Activated CD4-positive, alpha-beta T cell treated with anti-CD3 and anti-CD28 coated beads for 24 hours (primary cell): ENCODE measurements at places on chromosomes 16 and 17.

DNA sequence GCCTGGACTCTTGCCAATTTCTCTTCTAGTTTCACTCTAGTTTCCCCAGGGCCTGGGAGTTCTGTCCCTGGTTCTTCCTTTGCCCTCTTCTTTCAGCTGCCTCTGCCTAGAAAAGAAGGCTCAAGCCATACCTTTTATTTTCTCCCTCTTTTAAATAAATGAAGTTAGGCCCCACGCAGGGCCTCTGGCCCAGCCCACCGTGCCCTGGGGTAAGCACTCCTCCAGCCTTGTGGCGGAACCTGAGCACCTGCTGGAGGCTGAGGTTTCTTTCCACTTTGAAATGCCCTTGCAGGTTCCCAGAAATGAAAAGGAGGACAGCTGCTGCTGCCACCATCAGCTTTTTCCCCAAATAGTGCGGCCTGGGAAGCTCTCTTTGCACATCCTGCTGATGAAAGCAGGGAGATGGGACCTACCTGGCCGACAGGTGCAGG lies 139.4 kb downstream of the CCDC182 start:
- DNase-seq, result no peak

GRCh38 chr16:27718201-27719105 lies 168.5 kb downstream of the KATNIP start:
- no peak for DNase-seq

GRCh38 chr17:8609910-8610309 lies 20.6 kb downstream of the MYH10 start:
- no peak for DNase-seq

DNA sequence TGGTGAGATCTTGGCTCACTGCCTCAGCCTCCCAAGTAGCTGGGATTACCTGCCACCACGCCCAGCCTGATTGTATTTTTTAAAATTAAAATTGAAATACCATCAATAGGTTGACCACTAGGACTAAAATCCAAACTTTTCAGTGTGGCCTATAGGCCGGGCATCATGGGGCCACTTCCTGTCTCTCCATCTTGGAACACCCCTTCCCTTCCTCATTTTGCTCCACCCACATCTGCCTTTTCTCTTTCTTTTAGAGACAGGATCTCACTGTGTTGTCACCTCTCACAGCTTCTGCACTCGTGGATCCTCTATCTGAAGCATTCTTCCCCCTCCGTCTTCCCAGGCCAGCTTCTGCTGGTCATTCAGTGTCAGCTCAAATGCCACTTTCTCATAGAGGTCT lies 57.0 kb downstream of the BMERB1 start:
- no peak for DNase-seq

- no peak for DNase-seq
Measured at GRCh38 chr16:58170223-58170622, 27.7 kb downstream of the CSNK2A2 start.

GRCh38 chr17:10614536-10615155 lies 42.5 kb downstream of the MYH3 start:
- no peak for DNase-seq

DNA sequence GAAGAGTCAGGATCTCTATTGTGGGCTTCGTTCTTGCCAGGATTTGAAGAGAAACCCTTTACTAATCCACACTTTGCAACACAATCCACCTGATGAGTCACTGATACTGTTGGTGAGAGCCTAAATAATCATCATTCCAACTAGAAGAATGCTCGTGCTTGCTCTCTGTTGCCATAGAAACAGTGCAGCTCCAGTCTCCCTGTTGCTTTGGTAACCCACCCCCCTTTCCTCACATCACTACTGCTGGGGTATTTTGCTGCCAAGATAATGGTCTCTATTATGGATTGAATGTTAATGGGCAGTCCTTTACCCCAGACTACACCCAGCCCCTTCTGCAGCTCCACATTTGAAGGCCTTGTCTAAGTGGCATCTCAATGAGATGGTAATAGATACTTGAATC lies 190.4 kb downstream of the ABCC12 start:
- DNase-seq, result no peak

DNA sequence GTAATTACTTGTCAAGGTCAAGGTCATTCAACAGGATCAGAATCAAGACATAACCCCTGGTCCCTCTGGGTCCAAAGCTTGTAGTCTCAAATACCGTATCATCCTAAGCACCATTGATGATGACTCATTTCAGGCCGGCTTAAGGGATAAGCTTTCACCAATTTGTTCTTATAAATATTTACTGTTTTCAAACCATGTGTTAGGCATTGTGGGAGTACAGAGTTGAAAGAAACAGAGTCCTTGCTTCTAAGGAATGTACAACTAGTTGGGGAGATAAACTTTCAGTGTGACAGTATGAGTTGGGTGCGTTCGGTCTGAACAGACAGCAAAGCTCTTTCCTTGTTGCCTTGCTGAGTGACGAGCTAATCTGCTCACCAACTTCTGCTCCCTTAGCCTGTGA lies 183.5 kb upstream of the MAF start:
- DNase-seq, result no peak

DNA sequence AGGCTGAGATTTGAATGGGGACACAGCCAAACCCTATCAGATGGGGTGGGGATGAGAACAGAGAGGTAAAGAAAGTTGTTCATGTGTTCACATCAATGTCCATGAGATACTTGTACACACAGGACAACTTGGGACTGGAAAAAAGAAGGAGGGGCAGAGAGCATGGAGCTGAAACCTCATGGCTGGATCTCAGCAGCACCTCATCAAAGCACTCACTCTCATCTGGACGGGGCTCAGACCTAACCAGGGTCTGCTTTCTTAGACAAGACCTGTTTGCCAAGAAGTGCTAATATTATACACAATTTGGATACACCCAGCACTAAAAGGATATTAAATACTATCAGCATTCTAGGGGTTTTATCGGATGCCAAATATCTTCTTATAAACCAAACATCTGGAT lies 399.8 kb downstream of the SLC39A11 start:
- DNase-seq, result no peak

DNA sequence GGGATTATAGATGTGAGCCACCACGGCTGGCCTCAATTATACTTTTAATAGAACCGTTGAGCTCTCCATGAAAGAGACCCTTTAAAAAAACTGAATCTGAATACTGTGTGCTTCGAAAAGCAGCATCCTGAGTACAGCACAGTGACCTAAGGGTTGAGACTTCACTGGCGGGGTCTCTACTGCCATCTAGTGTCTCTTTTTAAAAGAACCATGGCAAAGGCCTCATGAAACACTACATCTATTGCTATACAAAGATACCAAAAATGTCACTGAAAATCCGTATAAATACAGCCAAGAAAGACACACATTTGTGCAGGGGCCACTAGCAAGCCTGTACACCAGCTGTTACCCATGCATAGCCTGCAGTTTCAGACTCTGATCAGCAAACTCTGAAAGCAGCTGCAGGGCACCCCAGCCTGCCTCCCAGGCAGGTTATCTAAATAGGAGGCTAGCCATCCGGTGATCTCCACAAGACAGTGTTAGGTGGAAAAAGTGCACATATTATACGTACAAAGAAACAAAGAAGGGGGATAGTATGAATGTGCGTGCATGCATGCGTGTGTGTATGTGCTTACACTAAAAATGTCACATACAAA lies 35.3 kb downstream of the NPLOC4 start:
- DNase-seq, result no peak

DNA sequence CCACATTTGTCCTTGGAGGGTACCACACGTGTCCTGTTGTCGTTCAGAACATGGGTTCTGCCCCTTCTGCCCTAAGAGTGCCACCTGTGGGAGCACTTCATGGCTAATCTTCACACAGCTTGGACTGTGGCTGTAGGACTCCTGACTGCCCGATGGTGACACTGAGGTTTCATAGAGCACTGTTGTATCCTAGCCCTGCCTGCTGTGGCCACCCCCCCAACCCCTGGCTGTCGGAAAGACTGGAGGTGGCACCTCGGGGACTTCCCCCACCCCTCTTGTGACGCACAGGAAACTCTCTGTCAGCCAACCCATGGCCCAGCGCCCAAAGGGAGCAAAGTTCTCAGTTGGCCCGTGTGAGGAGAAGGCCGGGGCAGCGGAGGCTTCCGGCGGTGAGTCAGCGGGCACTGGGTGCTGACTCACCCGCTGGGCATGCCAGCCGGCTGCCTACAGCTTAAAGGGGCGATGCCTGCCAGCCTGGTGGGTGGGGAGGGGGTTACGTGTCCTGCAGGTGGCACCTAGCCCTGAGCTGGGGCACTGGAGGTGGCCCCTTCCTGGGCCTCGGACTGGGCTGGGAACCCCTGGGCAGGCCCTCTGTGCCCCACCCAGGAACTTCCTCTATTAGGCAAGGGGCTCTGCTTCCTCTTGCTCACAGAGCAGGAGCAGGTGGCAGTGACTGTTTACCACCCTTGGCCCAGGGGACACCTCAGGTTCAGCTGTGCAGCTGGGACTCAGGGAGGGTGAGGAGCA lies 3.4 kb downstream of the MAP2K3 start:
- DNase-seq, result peak; percentile 92

- DNase-seq, result no peak
Measured at GRCh38 chr17:80112471-80113032, 11.2 kb downstream of the GAA start.

GRCh38 chr16:25177512-25177830 lies 39.3 kb upstream of the AQP8 start:
- no peak for DNase-seq

- no peak for DNase-seq
Measured at GRCh38 chr17:28399808-28400207, 6.2 kb downstream of the SLC46A1 start.

DNA sequence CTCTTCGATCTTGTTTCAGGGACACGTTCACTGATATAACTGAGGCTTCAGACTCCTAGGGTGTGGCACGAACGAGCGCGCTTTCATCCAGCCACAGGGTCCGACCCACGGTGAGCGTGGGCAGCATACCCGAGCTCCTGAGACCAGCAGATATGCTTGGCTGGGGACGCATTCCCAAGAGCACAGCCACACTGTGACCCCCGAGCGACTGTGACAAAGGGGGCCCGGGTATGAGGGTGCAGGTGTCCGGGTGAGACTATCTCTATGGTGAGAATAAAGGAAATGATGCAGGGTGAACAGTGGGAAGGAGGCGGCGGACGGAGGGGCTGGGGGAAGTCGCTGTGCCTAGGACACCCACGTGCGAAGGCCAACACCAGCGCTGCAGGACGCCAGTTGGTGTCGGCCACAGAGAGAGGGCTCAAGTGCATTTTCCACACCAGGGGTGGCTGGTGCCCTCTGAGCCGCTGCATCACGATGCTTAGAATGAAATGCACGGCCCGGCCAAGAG lies 17.6 kb downstream of the RPH3AL start:
- DNase-seq, result no peak

DNA sequence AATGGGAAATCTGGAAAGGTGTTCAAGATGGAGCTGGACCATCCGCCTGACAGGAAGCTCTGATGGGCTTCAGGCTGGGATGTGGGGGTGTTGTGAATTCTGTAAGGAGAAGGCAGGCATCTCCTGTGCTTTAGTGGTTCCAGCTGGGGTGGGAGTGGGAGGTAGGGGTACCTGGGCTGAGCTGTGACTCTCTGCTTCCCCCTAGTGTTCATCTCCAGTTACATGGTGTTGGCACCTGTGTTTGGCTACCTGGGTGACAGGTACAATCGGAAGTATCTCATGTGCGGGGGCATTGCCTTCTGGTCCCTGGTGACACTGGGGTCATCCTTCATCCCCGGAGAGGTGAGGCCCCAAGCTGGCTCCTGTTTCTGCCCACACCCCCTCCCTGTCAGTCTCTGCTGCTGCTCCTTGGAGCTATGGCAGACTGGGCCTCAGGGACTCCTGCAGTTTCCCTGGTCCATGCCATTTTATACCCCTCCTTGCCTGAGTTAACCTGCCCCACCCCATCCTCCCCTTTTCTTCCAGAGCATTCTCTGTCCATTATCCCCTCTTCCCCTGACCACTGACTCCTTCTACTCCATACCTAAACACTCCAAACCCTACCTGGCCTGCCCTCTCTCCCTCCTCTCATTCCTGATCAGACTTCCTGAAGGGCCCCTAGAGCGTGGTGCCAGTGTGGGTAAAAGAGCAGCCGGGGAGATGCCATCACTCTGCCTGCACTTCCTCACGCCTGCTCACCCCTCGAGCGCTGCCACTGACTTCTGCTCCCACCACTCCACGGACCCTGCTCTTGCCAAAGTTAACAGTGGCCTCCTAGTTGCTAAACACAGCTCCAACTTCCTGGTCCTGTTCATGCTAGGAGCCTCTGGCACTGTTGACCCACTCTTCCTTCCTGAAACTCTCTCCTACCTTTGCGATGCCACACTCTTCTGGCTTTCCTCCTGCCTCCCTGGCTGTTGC lies 3.4 kb downstream of the SPNS1 start:
- no peak for DNase-seq

DNA sequence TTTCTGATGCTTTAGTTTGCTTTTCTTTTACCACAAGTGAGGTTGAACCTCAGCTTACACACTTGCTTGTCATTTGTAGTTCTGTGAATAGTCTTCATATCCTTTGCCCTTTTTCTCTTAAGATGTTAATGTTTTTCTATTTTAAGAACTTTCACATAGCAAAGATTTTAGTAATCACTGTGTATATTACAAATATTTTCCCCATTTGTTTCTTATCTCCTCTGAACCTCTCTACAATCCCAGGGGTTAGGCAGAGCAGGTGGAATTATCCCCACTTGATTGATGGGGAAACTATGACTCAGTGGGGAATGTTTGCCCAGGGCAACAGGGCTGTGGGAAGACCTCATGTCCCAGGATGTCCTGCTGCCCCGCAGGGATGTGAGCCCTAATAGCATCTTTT lies 11.7 kb upstream of the MYH3 start:
- no peak for DNase-seq

DNA sequence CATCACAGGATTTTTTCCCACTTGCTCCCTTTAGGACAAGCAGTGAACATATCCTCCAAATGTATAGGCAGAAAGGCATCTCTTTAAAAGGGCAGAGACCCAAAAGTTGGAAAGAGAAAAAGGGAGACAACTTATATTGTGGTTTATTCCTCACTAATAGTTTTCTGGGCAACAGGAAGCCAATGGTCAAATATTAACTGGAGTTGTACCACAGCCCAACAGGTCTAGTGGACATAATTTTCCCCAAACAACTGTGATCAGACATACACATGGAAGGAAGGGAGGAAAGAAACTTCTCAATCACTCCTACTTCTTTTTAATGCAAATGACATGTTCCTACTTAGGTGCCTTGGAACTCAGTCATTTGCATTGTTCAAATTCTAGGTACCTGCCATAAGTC lies 78.4 kb downstream of the SOX9 start:
- DNase-seq, result no peak

DNA sequence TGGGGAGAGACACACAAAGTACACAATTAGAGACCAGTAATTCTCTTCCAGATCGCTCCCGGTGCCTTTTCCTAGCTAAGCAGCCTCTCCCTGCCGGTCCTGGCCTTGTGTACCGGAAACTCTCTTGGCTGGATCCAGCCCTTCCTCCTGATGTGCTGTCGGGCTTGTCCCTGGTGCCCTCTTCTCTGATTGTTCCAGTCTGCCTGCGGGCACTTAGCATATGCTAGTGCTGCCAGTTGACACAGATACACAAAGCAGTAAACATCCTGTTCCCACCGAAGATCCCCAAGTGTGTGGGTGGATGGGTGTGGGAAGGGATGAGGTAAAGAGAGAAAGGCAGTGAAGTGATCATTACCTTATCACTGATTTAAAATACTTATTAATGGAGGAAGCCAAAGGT lies 9.7 kb downstream of the HS3ST3B1 start:
- no peak for DNase-seq
